ENCODE measurements at places on chromosomes 2 and 18.

DNA sequence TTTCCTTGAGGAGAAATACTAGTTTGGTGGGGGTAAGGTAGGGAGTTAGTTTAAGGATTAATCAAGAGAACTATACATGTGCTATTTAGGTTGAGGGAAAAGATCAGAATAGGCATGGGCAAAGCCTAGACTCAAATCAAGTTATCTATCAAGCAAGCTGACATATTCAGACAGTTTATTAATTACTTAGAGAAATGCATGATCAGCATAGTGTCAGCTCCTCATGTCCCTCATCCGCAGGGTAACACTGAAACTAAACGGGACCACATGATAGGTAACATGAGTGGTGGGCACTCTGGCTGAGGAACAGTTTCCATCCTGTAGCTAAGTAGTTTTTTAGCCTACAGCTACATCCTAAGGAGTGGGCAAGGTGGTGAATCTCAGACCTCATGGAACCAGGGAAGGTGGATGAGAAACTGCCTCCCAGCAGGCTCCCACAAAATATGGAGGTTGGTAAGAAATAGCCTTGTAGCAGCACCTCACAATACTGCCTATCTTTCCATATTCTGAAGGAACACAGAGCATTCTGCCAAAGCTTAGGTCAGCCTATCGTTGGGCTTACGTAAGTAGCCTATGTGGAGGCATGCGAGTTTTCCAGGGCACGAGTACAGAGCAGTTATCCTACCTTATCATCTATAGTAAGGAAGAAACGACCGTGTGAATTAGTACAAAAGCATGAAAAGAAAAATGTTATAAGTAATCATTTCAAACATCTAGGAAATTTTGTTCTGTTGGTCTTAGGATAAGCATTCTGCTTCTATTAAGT is 18.4 kb downstream of the ZC3H6 start:
- DNase-seq: no peak

GRCh38 chr2:172672114-172672513 is 63.5 kb upstream of the RAPGEF4 start:
- DNase-seq: no peak

DNA sequence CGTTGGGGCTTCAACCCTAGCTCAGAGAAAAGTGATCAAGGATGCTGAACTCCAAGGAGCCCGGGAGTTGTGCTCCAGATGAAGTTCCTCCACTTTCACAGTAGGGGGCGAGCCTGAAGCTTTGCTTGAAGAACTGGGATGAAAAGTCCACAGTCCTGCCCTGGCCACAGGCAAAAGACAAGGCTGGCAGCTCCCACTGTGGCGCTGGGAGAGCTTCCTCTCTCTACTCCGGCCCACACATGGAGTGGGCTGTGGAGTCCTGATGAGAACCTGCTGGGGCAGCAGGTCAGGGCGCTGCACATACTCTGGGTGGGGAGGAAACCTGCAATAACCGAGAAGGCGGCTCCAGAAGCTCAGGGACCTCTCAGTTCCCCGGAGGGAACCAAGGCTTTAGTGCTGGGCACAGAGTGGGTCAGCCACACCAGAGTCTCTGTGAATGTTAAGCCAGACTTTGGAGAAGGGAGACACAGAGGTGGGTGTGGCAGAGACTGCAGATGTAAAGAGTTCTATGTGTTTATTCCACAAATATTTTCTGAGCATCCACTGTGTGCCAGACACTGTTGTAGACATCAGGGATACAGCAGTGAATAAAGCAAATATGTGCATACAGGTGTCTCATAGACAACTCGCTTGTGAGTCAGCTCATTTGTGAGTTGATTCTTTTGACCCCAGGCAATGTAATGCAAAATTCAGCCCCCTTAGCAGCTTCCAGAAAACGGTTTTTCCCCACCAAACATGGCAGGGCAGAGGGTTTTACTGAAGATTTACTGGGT is 48.0 kb upstream of the MRPL33 start:
- DNase-seq: no peak

- peak; percentile 44 for DNase-seq
These were observed 972 bp upstream of the DLX2 start for GRCh38 chr2:172103471-172104272.

DNA sequence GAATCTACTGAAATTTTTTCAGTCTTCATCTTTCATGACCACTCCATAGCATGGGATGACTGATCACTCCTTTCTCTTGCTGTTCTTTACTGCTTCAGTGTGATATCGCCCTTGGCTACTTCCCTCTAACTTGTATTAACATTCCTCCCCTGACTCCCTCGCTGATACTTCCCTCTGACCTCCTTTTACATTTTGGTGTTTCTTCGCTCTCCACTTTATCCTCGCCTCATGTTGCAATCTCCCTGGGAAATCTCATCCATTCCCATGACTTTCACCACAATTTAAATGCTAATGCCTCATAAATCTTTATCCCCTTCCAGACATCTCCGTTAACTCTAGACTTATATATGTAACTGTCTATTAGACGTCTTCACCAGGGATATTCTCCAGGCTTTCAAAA is 167.3 kb downstream of the IKZF2 start:
- DNase-seq: no peak

DNA sequence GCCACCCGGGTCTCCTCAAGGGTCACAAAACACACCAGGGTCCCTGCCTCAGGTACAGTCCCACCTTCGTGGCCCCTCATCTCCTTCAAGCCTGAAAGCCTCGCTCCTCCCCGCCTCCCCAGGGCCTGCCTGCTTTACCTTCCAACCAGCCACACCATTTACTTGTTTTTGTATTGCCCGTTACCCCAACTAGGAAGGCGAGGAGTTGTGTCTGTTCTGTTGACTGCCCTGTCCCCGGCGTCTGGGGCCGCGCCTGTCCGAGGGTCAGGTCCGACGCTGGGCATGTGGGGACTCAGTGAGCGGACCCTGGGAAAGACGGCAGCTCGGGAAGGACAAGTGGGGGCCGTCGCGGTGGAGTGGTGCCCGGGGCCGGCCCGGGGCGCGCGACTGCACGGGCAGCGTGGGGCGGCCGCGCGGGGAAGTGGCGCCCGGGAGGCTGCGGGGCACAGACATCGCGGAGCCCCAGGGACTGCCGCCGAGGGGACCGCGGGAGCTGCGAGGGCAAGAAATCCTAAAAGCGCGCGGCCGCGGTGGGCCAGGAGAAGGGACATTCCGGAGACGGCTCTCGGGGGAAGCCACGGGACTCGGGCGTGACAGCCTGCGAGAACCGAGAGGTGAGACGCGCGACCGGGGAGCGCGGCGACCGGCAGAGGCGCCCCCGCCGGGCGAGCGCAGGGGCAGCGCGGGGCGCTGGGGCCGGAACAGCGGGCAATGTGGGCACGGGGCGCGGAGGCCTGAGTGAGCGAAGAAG is 797 bp upstream of the GRHL1 start:
- DNase-seq: no peak

DNA sequence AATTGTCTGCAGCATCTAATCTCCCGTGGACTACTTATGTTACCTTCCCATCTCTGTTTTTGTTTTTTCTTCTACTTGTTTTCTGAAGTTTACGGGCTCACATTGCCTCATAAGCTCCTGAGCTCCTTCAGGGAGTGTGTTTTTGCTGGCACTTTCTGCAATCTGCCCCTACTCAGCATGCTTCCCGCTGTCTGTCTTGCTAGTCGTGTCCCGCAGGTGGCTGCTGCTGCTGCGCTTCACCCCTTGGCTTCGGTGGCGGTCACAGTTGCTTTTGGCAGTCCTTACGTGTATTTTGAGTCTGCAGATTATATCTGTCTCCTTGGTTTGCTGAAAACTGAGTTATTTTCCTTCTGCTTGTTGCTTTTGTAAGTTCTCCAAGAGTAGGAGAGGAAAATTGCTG is 37.3 kb downstream of the FER1L5 start:
- DNase-seq: no peak

GRCh38 chr2:1663621-1664020 is 80.7 kb downstream of the PXDN start:
- no peak for DNase-seq

DNA sequence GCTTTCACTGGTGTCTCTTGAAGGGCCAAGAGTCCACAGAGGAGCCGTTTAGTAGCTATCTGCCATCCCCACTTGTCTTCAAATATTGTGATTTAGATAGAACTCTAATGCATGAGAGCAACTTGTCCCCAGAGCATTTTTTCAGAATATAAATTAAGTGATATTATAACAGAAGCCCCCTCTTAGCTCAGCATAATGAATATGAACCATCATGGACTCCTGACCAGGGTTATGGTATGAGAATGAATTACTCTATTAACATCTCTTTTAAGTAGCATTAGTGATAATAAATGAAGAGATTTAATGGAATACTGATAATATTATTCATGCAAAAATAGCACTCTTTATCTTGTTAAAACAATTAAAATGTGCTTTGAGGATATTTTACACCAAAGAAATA is 709.6 kb downstream of the GALR1 start:
- no peak for DNase-seq

DNA sequence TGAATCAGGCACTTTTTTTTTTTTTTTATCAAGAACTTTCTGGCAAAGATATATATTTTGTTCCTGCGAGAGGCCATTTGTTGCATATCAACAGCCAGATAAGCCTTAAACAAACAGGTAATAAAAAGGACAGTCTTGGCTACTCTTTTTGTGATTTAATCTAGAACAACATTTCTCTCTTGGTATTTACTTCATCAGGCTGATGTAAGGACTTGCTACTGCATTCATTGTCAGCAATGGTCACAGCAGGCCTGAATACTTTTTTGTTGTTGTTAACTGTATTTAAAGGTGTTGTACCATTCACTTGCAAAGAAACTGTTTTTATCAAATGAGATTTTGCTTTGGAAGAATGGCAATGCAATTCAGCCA is 683.8 kb downstream of the IRS1 start:
- DNase-seq: no peak

DNA sequence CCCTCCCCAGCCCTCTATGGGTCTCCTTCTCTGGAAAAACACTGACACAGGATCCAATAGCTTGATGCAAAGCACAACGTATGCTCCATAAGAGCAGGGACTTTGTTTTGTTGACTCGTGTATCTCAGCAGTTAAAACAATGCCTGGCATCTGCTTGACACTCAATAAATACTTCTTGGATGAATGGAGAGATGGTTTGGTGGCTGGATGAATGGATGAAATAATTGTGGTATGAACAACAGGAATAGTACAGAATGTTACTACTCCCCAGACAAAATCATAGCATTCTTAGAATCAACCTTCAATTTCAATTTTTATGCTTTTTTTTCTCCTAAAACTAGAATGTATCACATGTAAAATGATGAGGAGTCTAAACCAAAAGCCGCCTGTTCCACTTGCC is 57.4 kb downstream of the KCNE4 start:
- no peak for DNase-seq

DNA sequence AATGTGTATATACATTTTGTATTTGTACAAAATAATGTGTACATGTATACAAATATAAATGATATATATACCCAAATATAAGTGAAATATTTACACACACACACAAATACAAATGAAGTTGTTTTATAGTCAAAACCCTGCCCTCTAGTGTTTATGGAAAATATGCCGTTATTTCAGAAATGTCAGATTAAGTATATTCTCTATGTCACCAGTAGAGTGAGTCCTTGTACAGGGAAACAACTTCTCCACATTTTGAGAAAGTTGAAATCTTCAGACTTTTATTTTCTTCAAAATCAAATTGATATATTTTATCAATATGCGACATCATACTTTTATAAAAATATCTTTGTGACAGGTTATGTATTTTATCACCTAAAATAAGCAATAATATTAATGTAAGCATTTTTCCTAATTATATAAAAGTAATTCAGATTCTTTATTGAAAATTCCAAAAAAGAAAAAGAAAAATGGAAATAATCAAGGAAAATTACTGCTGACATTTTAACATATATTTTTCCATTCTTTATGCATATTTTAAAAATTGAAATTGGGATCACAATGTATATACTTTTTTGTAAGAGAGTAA is 22.4 kb downstream of the ARL6IP6 start:
- peak; percentile 33 for DNase-seq

GRCh38 chr2:231337807-231338759 is 57.4 kb upstream of the B3GNT7 start:
- DNase-seq: no peak

Measured in CD4-positive, alpha-beta T cell treated with Interleukin-6 at 100 ng/mL for 8 hours (primary cell).